ENCODE measurements at places on chromosomes 3 and 15. TPM values are rescaled to one million over a fixed set of nuclear protein-coding genes. Genes with fewer than 3 reads are reported as not detected.

COL8A1 gene
- 16.7 TPM for total RNA-seq

ALAS1 gene
- total RNA-seq, result 177 TPM

HRH1 gene
- total RNA-seq, result 1.1 TPM

NEDD4 gene
- total RNA-seq, result 8.5 TPM

SLC2A2 gene
- total RNA-seq, result not detected

P2RY1 gene
- 4.2 TPM for total RNA-seq

TAGLN3 gene
- 0.51 TPM for total RNA-seq

ZWILCH gene
- total RNA-seq, result 6.6 TPM

HRG gene
- not detected for total RNA-seq

ARRDC4 gene
- 19.2 TPM for total RNA-seq

VIPR1 gene
- total RNA-seq, result 0.88 TPM

NDUFB4 gene
- 488 TPM for total RNA-seq

FSIP1 gene
- 1.0 TPM for total RNA-seq

DNAJB8 gene
- not detected for total RNA-seq

ACKR4 gene
- total RNA-seq, result 2.3 TPM

OR5K2 gene
- not detected for total RNA-seq

TBC1D21 gene
- total RNA-seq, result not detected

All from heart right ventricle (tissue), 16 donors.